Epithelial cell of umbilical artery (primary cell): ENCODE measurements at places on chromosomes 2 and 18. TPM values are rescaled to one million over a fixed set of nuclear protein-coding genes. Genes with fewer than 3 reads are reported as not detected.

Gene MREG
- 3.6 and 4.4 TPM in 2 replicates for total RNA-seq

Gene RNF181
- 278 and 302 TPM in 2 replicates for total RNA-seq

Gene CFAP65
- total RNA-seq: not detected in 2 replicates

Gene SERPINB5
- total RNA-seq: not detected in 2 replicates

Gene SP140
- not detected in 2 replicates for total RNA-seq

Gene NEDD4L
- 4.5 and 8.5 TPM in 2 replicates for total RNA-seq

Gene LCT
- not detected in 2 replicates for total RNA-seq

Gene LRRC30
- total RNA-seq: not detected in 2 replicates

Gene SRD5A2
- total RNA-seq: not detected in 2 replicates

Gene GRHL1
- total RNA-seq: 1.1 and 1.3 TPM in 2 replicates

Gene KCNG2
- not detected in 2 replicates for total RNA-seq

Gene RAX
- not detected in 2 replicates for total RNA-seq

Gene GAREM1
- total RNA-seq: 0.15 and 0.32 TPM in 2 replicates

Gene PLB1
- total RNA-seq: 0.30 and 0.65 TPM in 2 replicates

Gene TGIF1
- total RNA-seq: 111 and 144 TPM in 2 replicates

Gene TM4SF20
- not detected in 2 replicates for total RNA-seq

Gene CREG2
- 0.76 and 0.97 TPM in 2 replicates for total RNA-seq

Gene MEP1B
- total RNA-seq: not detected in 2 replicates

Gene YIPF4
- total RNA-seq: 16.2 and 29.2 TPM in 2 replicates

Gene TXNDC2
- total RNA-seq: not detected in 2 replicates

Gene SCN3A
- total RNA-seq: under 0.01 TPM in 2 replicates

Gene GREB1
- under 0.01 and 0.30 TPM in 2 replicates for total RNA-seq

Gene RESP18
- not detected in 2 replicates for total RNA-seq

Gene MGAT4A
- total RNA-seq: 84.5 and 86.7 TPM in 2 replicates

Gene TTL
- 36.3 and 40.0 TPM in 2 replicates for total RNA-seq

Gene MROH2A
- not detected in 2 replicates for total RNA-seq

Gene SCTR
- total RNA-seq: not detected in 2 replicates

Gene PARD6G
- 0.46 and 0.97 TPM in 2 replicates for total RNA-seq

Gene GPR45
- total RNA-seq: not detected in 2 replicates

Gene OTOS
- not detected in 2 replicates for total RNA-seq

Gene HMSD
- total RNA-seq: 0.15 and 0.65 TPM in 2 replicates

Gene EMILIN2
- total RNA-seq: 2.6 and 15.2 TPM in 2 replicates

Gene TTN
- total RNA-seq: 1.1 and 1.3 TPM in 2 replicates

Gene AGXT
- total RNA-seq: not detected in 2 replicates

Gene SLC20A1
- total RNA-seq: 81.5 and 101 TPM in 2 replicates

Gene CENPA
- total RNA-seq: 19.3 and 21.1 TPM in 2 replicates

Gene CDH20
- not detected in 2 replicates for total RNA-seq

Gene CCL20
- 0.65 TPM in 1 of 2 replicates, not detected in the other for total RNA-seq

Gene HOXD13
- total RNA-seq: under 0.01 TPM in 1 of 2 replicates, not detected in the other

Gene CAPN14
- under 0.01 TPM in 2 replicates for total RNA-seq

Gene CYP27C1
- not detected in 2 replicates for total RNA-seq

Gene GFPT1
- total RNA-seq: 30.5 and 31.9 TPM in 2 replicates

Gene VWA3B
- total RNA-seq: not detected in 2 replicates

Gene HOXD4
- 0.65 and 3.5 TPM in 2 replicates for total RNA-seq

Gene HNMT
- total RNA-seq: 3.2 and 10.4 TPM in 2 replicates
